ENCODE measurements at places on chromosomes 6 and 20.

DNA sequence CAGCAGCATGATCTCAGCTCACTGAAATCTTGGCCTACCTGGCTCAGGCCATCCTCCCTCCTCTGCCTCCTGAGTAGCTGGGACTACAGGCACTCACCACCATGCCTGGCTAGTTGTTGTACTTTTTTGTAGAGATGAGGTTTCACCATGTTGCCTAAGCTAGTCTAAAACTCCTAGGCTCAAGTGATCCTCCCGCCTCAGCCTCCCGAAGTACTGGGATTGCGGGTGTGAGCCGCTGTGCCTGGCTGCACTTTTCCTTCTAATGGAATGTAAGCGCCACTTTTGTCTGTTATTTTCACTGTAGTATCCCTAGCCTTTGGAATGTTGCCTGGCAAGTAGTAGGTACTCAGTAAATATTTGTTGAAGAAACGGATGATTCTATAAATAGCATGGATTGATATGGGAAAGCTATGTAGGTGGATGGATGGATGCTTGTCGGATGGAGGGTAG is 10.4 kb upstream of the TRIB3 start:
- DNase-seq = no peak

GRCh38 chr6:33929575-33930288 is 125.9 kb upstream of the MLN start:
- DNase-seq = no peak

DNA sequence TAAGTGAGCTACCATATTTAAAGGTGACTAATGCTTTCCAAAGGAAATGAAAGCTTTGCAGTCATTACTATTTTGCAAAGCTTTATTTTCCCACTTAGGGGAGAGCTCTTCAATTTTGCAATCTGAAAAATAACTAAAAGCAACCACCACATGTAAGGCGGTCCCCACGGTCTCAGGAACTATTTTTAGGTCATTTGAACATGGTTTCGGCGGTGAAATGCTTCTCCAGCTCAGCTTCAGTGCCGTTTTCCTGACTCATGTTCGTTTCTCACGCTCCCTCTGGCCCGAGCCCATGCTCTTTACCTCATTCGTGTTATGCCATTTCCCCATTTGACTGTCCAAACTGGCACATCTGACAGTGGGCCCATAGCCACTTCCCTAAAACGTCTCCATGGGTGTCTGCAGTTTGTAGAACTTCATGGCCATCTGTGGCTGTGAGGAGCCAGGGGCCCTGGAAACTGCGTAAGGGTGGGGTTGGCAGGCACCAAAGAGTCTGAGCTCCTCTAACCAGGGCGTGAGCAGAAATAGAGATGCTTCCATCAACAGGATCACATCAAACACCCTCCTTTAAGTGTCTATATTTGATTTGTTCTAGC is 46.5 kb downstream of the ADTRP start:
- no peak for DNase-seq

GRCh38 chr6:13117570-13117969 is 210.8 kb downstream of the TBC1D7 start:
- DNase-seq = no peak

DNA sequence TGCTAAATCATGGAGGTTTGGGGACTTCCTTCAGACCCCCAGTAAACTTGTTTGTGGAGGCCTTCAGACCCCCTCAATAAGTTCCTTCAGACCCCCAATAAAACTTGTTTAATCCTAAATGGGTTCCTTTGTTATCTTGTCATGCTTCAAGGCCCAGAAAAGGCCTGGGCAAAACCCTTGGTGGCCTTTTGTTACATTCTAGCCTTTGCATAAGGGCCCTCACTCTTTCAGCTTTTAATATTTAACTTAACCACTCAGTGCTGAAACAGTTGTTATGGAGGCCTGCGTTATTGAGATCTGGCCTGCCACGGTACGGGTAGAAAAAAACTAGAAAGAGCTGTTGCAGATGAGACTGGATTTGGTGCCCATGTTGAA is 4.3 kb upstream of the DYNLRB1 start:
- no peak for DNase-seq

- no peak for DNase-seq
These were observed 190.7 kb upstream of the VGLL2 start for GRCh38 chr6:117074672-117075071.

- DNase-seq = peak; percentile 14
These were observed 108.2 kb upstream of the GMDS start for GRCh38 chr6:2353412-2354137.

- no peak for DNase-seq
These were observed 73.4 kb downstream of the GMPR start for GRCh38 chr6:16311763-16312162.

DNA sequence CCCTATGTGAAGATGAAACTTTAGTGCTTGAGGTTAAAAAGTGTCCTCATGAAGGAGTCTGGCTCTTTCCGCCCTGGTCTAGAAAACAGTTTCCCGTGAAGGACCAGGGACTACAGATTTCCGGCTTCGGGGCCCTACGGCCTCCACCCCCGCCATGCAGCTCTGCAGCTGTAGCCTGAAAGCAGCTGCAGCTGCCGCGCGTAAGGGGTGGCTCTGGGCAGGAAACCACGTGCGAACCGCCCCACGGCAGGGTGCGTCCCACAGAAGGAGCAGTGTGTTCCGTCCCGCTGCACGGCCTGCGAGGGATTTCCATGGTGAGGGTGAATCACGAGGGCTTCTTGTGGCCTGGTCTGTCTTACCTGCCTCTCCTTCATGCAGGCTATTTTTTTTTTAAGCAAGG is 117.0 kb downstream of the ERMARD start:
- DNase-seq = no peak

DNA sequence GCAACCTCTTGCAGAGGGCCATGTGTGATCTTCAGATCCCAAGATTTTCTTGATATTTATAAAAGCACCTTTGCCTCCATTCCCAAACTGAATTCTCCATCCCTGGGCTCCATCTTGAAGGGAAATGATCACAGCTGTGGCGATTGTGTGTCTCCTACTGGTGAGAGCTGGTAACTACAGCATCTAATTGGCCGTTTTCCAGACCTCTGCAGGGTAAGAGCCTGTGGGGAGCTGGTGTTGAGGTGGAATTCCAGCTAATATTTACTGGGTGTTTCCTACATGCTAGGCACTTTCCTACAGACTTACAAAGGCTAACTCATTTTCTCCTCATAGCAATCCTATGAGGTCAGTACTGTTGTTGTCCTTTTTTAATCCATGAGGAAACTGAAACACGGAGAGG is 59.2 kb upstream of the FNDC1 start:
- no peak for DNase-seq

GRCh38 chr6:145814501-145815308 is at the start of gene FBXO30:
FBXO30 (minus strand) TSS chr6:145814795; CDS start chr6:145806405, 8,390 bp downstream.
- peak; percentile 83 for DNase-seq

DNA sequence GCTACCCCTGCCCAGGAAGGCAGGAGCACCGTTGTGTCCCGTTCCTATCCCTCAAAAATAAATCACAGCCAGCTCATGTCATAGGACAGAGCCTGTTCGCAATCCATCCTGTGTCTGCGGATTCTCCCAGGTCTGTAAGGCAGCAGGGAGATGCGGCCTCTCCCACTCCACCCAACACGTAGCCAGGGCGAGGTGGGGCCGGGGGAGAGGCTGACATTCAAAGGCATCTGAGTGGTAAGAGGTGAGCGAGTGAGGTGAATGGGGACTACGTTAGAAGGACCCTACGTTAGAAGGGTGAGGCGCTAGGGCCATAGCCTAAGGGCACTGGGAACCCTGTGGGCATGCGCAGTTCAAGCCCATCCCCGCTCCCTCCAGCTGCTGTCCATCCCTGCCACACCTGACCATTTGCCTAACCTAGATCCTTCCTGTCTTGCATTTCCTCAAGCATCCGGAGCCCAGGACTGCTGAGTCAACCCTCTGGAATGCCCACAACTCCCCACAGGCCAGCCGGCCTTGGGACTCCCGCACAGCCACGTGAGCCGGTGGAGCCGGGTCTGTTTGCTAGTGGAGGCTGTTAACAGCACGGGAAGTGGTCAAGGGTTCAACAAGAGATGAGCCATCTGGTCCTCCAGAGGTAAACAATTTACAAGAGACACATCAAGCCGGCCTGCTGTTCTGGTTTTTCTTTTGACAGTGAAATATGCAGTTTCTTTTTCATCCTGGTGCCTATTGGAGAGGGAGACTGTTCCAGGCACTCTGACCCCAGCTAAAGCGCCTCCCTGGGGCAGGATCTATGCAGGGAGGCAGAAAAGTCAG is 45.9 kb downstream of the RIPOR3 start:
- DNase-seq = no peak

DNA sequence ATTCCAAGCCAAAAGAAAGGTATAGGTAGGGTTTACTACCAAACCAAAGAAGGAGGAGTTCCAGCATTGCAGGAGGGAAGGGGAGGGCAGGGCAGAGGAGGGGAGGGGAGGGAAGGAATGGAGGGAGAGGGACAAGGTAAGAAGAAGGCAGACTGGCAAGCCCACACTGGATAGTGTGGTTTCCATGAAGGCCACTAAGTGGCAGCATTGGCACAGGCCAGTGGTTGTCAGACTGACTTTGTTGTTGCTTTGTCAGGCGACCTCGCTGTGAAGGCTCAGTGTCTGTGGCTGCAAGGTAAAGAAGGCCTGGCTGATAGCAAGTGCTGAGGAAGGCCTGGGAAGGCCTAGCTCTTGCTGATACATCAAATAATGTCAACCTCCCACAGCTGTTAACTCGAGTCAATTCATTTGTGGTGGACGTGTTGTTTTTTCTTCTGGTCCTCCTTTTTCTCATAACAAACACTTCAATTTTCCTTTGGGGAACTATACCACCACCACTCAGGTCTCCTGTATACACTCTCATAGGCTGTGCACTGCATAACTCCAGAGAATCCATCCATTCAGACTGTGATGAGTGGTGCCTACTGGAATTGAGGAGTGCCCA is 7.7 kb upstream of the ZNF334 start:
- peak; percentile 21 for DNase-seq

- no peak for DNase-seq
These were observed 18.7 kb downstream of the ZNF451 start for GRCh38 chr6:57108691-57109090.

DNA sequence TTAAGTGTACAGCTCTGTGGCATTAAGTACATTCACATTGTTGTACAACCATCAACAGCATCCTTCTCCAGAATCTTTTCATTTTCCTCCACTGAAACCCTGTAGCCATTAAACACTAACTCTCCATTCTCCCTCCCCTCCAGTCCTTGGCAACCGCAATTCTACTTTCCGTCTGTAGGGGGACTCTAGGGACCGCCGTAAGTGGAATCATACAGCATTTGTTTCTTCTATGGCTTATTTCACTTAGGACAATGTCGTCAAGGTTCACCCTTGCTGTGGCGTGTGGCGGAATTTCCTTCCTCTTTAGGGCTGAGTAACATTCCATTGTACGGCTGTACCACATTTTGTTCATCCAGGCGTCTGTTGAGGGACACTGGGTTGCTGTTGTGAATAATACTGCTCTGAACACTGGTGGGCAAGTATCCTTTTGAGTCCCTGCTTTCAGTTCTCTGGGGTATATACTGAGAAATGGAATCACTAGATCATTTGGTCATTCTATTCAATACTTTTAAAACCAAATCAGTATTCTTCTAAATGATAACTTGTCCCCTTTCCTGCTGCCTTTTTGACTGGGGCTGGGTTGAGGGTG is 50.7 kb downstream of the PPP1R3G start:
- DNase-seq = no peak

GRCh38 chr6:113414511-113414910 is 442.6 kb upstream of the MARCKS start:
- no peak for DNase-seq

DNA sequence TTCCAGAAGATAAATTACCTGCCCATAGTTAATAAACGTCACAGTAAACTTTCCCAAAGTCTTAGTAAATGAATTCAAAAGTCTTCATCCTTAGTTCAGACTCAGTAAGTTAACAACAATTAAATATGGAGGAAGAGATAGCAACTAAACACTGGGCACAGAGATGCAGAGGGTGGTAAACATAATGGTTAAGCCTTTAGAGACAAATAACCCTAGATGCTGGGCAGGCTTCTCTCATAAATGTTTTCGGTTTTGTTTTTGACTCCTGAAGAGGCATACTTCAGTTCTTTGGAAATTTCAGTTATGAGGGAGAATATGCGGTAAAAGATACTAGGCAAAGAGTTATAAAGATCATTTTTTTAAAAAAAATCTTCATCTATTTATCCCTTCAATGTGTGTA is 369.8 kb downstream of the FRK start:
- DNase-seq = no peak

DNA sequence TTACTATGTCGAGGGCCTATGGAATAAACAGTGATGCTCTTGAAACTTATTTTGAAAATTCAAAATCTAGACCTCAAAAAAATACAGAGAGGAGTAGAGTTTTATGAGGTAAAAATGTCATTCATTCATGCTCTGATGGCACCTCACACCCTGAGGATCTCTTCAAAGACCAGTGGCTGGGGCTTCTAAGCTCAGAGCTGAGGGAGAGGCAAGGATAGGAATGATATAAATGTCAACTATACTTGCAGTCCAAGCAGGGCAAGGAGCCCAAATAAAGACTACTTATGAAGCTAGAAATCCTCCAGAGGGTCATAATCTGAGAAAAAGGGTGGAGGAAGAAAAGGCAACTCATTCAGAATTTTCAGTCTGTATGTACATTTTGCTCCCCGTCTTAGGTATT is 136.7 kb upstream of the CARMIL1 start:
- DNase-seq = no peak

DNA sequence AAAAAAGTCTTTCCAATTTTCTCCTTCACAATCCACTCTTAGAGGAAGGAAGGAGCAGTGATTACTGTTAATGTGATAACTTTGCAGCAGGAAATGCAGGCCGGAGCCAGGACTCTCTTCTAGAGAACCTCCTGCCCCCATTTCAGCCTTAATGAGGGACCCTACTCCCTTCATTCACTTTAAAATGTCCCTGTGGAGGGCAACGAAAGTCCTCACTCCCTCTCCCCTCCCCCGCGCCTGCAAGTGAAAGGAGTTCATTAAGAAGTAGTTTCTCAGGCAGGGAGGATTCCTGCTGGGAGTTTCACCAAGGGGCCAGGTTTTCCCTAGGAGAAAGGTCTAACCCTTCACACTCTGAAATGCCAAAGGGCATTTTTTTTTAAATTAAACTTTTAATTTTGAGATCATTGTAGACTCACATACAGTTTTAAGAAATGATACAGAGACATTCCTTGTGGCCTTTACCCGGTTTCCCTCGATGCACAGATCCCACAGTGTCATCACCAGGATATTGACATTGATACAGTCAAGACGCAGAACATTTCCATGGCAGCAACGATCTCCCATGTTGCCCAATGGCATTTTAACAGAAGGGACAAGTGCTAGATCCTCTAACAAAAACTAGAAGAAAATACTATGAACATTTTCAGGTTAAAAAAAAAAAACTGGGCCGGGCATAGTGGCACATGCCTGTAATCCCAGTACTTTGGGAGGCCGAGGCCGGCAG is 6.8 kb upstream of the COMMD7 start:
- DNase-seq = no peak

GRCh38 chr6:10800810-10801209 is 37.5 kb downstream of the MAK start:
- DNase-seq = no peak

GRCh38 chr6:121492536-121492935 is 57.1 kb downstream of the GJA1 start:
- DNase-seq = no peak

DNA sequence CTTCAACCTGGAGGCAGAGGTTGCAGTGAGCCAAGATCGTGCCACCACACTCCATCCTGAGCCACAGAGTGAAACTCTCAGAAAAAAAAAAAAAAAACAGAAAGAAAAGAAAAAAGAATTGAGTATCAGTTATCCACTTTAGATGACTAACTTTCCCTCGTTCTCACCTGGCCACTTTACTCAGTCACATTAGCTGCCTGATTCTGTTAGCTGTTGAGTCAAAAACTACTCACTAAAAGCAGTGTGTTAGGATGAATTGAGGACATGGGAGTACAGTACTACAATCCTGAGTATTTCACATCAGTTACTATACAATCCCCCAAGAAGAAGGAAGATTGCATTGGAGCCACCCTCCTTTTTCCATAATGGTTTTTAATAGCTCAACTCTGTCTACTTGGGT is 114.6 kb downstream of the ADAT2 start:
- DNase-seq = no peak
